ENCODE measurements at places on chromosomes 12 and 14.

DNA sequence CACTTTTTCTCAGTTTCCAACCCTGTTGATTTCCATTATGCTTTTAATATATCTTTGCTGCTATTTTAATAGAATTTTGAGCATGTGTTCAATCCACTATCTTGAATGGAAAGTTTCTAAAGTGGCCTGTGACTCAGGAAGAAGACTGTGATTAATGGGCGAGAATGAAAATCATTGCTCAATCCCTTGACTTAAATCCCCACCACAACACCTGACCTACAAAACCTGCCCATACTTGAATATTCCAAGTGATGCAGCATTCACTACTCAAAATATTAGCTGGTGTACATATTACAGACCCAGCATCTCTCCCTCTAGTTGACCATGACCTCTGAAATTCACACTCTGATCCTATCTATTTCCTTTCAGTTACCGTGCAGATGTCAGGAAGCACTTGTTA, 1.3 kb upstream of the OAS3 start:
- no peak for DNase-seq

DNA sequence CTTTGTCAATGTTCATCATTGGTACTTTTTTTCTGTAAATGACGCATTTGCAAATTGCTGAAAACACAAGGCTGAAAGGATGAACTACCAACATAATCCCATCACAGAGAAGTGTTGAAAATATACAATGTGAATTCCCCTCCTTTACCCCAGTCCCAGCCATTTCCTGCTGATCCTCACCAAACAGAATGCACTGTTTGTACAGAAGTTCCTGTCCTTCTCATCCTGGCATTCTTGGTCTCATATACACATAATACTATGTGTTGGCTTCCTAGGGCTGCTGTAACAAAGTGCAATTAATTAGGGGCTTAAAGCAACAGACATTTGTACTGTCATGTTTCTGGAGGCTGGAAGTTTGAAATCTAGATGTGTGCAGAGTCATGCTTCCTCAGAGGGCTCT, 836.2 kb upstream of the MGAT4C start:
- DNase-seq, result no peak

GRCh38 chr12:31629756-31630732, 29.4 kb upstream of the ETFBKMT start:
- DNase-seq, result no peak

- DNase-seq, result no peak
These were observed 104.8 kb downstream of the MYF5 start for GRCh38 chr12:80821513-80822000.

GRCh38 chr14:90511795-90512328, 115.0 kb downstream of the CALM1 start:
- DNase-seq, result no peak

- DNase-seq, result no peak
These were observed 24.8 kb upstream of the ETNK1 start for GRCh38 chr12:22600181-22600580.

DNA sequence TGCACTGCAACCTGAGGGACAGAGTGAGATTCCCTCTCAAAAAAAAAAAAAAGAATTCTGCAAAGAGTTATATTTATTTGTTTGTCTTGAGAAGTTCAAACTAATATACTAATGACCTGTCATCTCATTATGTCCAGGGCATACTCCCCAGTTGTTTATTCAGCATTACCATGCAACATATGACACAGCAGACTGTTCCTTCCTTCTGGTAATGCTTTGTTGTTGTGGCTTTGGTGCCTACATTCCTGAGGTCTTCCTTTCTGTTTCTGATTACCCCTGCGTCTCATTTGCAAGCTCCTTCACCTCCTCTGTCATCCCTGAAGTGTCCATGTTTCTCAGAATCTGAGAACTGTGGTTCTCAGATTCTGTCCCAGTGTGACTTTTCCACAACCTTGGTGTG, 55.3 kb downstream of the DERA start:
- no peak for DNase-seq

- DNase-seq, result no peak
These were observed 16.0 kb downstream of the OLR1 start for GRCh38 chr12:10155966-10156365.

- DNase-seq, result no peak
These were observed 200.2 kb downstream of the ITPR2 start for GRCh38 chr12:26632756-26633155.

DNA sequence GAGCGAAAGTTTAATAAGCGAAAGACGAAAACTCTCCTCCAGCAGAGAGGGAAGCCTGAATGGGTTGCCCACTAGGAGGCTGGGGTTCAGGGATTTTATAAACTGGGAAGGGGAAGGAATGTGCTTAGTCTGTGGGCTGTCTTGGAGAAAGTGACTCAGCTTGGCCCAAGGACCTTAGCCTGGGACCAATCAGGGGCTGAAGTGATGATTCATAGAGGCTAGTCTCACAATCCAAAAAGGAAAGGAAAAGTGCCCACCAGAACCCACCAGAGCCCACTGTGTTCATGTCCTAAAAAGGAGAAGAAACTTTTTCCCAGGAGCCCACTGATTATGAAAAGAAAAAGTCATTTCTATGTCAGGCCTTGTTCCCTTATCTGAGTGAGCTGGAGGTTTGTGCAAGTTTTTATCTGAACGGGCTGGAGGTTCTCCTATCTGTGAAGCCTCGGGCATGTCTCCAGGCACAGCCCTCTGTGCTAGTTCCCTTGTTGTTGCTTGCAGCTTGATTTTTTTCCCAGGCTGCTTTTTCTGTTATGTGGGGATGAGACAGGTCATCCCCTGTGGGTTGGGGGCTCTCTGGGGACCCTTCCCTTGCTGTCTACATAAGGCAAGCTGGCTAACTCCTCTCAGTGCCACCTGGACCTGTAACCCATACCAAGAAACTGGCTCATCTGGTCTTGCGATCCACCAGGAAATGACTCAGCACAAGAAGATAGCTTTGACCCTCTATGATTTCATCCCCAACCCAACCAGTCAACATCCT, 8.3 kb upstream of the GOLGA5 start:
- DNase-seq, result no peak

DNA sequence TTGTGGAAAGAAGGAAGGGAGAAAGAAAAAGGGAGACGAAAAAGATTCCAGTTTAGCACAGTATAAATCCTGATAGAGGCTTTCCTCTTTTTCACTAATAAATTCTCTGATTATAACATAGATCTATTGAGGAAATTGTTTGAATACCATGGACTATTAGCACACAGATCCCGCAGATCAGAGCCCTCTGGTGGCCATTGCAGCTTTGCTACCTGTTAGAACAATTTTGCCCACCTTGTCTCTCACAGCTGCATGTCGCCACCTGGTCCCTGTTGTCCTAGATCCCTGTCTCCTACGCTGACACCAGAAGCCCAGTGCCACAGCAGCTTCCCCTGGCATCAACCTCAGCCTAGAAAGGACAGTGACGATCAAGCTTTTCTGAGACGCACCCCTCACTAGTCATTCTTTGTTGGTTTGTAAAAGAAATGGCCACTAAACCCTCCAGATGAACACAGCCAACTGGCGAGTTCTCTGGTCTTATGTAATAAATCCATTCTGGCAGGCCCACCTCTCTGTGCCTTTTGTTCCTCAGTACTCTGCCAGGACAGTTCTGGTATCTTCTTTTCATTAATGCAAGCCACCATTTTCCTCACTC, 9.9 kb downstream of the GPHB5 start:
- peak; percentile 14 for DNase-seq

DNA sequence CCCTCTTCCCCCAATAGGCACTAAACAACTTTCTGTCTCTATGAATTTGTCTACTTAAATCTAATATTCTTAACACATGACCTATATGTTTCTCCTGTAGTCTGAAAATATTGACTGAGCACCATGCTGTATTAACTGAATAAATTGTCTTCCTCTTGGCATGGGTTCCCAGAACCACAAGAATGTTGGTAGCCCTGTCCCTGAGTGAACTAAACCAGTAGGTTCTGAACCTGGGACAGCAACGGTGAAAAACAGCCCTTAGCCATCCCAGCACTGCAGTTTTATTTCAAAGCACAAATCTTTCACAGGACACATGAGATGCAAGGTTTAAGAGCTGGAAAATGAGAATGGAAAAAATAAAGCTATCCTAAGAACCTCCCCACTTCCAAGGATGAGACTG, 20.4 kb upstream of the HSP90B1 start:
- DNase-seq, result no peak

DNA sequence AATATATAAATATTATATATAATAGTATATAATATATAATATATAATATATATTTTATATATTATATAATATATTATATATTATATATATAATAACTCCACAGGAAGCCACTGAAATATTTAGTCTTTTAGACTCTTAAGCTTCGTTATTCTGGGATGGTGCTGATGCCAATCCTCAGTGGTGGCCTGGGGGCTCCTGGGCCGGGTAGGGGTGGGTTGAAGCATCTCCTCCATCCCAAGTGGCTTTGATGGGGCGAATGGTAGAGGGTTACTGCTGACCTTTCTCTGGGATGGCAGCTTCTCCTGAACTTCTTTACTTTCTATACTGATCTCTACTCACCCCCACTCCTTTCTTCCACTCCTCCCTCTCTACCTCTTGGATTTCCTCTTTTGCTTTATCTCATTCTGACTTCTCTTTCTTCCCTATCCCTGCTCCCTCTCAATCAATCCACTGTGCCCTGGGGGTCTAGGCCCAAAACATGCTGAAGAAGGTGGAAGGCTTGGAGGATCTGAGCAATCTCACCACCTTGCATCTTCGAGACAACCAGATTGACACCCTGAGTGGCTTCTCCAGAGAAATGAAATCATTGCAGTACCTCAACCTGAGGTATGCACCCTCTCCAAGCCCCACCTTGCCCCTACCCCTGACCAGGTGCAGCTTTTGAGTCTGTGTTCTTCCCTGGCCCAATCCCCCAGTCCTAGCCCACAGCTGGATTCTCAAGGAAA, 4.8 kb upstream of the ENO2 start:
- DNase-seq, result no peak

DNA sequence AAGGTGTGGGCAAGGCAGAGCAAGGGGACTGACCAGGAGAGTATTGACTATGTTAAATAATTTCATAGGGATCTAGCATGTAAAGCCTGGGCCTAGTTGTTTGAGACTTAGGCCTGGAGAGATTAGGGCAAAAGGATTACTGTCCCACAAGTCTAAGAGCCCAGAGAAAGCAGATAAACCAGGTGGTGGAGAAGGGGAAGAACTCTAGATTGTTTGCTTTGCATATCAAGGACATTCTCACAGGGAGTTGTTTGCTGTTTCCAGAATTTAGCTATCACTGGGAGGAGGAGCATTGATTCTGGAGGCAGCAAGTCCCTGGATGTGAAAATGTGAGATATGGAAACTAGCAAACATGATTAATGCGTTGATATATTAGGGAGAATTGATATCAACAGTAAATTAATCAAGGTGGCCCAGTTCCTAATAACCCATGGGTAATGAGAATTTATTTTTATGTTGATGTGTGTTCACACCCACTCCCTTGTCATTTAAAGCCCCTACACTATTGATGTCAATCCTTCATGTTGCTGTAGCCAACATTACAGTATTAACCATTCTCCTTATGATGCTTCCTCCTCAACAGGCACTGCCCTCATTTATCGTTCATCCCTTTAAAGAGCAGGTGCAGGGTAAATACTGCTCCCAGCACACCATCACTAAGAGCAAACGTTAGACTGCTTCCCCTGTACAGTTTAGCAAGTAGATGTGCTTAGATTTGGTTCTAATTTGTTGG, 1666.7 kb upstream of the FLRT2 start:
- DNase-seq, result no peak

GRCh38 chr14:105286759-105287144, 14.0 kb downstream of the BRF1 start:
- no peak for DNase-seq

GRCh38 chr12:116304621-116305020, 27.1 kb upstream of the MED13L start:
- DNase-seq, result no peak

DNA sequence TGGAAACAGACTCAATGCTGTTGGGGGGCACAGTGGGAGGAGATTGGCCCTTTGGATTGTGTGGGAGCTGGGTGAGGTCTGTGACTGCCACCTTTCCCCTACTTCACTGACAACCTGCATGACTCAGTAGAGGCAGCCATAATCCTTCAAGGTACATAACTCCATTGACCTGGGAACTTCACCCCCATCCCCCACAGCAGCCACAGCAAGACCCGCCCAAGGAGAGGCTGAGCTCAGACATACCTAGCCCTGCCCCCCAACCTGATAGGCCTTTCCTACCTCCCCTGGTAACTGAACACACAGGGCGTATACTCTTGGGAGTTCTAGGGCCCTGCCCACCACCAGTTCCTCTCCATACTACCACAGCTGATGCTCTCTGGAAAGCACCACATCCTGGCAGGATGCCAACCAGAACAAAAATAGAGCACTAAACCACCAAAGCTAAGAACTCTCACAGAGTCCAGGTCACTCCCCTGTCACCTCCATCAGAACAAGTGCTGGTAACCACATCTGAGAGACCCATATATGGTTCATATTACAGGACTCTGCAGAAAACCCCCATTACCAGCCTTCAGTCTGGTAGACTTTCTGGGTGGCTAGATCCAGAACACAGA, 703.9 kb downstream of the FSCB start:
- peak; percentile 82 for DNase-seq

- no peak for DNase-seq
These were observed 974 bp downstream of the BTBD7 start for GRCh38 chr14:93331728-93332396.

DNA sequence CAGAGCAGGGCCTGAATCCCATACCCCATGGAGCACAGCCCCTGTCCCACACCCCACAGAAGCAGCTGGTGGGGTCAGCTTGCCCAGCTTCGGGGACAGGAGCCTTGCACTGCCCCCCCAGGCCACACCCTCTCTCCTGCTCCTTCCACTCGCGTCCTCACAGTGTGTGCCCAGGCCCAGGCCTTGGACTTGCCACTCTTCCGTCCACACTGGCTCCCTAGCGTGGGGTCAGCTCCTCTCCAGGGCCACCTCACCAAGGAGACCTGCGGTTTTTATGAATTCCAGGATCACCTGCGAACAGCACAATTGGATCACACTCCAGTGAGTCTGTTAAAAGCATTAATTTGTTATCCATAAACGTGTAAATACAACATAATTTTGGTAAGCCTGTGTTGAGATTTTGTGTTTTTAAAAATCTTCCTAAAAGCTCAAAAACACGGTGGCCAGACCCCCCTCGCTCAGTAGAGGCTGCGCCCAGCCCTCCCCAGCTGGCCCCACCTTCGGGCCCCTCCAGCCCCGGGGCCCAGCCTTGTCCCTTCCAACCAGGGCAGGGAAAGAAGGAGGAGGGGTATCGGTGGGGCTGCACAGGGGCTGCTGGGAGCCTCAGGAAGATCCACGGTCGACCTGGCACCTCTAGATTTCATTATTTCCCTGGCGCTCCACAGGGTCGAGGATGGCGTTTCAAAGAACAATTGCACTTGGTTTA, 12.0 kb downstream of the GALNT9 start:
- no peak for DNase-seq

DNA sequence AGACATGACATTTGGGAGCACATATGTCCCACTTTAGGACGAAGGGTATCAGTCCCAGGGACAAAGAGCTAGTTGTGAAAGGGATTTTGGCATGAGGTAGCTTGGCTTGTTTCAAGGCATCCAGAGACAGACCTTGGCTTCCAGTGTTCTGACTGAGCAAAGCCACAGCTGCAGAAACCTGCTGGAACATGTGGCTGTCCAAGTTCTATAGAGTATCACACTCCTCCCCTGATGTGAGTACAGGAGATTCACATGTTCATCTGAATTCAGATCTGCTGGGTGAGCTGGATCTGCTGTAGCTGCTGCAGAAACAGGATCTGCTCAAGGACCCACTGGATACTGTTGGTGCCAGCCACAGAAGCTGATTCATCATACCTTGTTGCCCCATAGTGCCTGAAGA, 10.1 kb upstream of the C14orf39 start:
- no peak for DNase-seq
